Metanephros (tissue), 2 donors: ENCODE measurements at places on chromosomes 2 and 18. TPM values are rescaled to one million over a fixed set of nuclear protein-coding genes. Genes with fewer than 3 reads are reported as not detected.

Gene LIPG
- 32.1 TPM for total RNA-seq

Gene GRB14
- 19.0 TPM for total RNA-seq

Gene AGXT
- total RNA-seq, result not detected

Gene ARHGEF4
- 6.7 TPM for total RNA-seq

Gene ZSWIM2
- not detected for total RNA-seq

Gene MYOM1
- total RNA-seq, result 92.8 TPM

Gene DNAJC5G
- total RNA-seq, result 0.12 TPM

Gene PARD6G
- total RNA-seq, result 18.3 TPM

Gene TMEM169
- total RNA-seq, result 4.3 TPM

Gene PLCD4
- 6.7 TPM for total RNA-seq

Gene OR6B2
- not detected for total RNA-seq

Gene MOGAT1
- not detected for total RNA-seq

Gene AOX1
- total RNA-seq, result 2.8 TPM

Gene SERPINE2
- 70.3 TPM for total RNA-seq

Gene POTEJ
- 0.12 TPM for total RNA-seq

Gene AFF3
- 52.7 TPM for total RNA-seq

Gene ZNF513
- total RNA-seq, result 14.4 TPM

Gene PLEK
- total RNA-seq, result 7.6 TPM

Gene POTEC
- not detected for total RNA-seq

Gene CDCA7
- 12.0 TPM for total RNA-seq

Gene TYW5
- 12.0 TPM for total RNA-seq

Gene CPLX4
- not detected for total RNA-seq

Gene UGT1A7
- not detected for total RNA-seq

Gene TMEM178A
- total RNA-seq, result 40.5 TPM

Gene HOXD13
- total RNA-seq, result 0.06 TPM

Gene QPCT
- 12.2 TPM for total RNA-seq

Gene UGT1A4
- total RNA-seq, result 0.29 TPM

Gene UNC80
- total RNA-seq, result 3.1 TPM

Gene ATP5F1A
- 476 TPM for total RNA-seq

Gene CFAP210
- 0.23 TPM for total RNA-seq

Gene CYS1
- total RNA-seq, result 151 TPM

Gene CCNT2
- 73.2 TPM for total RNA-seq

Gene CYBRD1
- total RNA-seq, result 57.5 TPM

Gene TNFRSF11A
- 6.2 TPM for total RNA-seq

Gene SOWAHC
- total RNA-seq, result 18.5 TPM

Gene DYSF
- total RNA-seq, result 51.5 TPM

Gene HEATR5B
- 33.0 TPM for total RNA-seq

Gene DYNAP
- total RNA-seq, result not detected

Gene GREB1
- total RNA-seq, result 18.3 TPM

Gene LMAN2L
- 36.0 TPM for total RNA-seq

Gene ABCG5
- total RNA-seq, result 0.18 TPM

Gene ADD2
- 6.1 TPM for total RNA-seq

Gene SATB2
- 9.1 TPM for total RNA-seq

Gene MAP2
- total RNA-seq, result 14.7 TPM

Gene CTAGE1
- not detected for total RNA-seq

Gene ZNF892
- 10.2 TPM for total RNA-seq

Gene MALT1
- 29.8 TPM for total RNA-seq

Gene PIEZO2
- 31.1 TPM for total RNA-seq
